LHCN-M2 (cell line): ENCODE measurements at places on chromosomes 6 and 20. TPM values are rescaled to one million over a fixed set of nuclear protein-coding genes. Genes with fewer than 3 reads are reported as not detected.

The ZKSCAN4 gene
- total RNA-seq = 4.1 and 4.4 TPM in 2 replicates

GRCh38 chr6:161583584-161583983 is 309.7 kb upstream of the AGPAT4 start:
- DNase-seq = no peak

DNA sequence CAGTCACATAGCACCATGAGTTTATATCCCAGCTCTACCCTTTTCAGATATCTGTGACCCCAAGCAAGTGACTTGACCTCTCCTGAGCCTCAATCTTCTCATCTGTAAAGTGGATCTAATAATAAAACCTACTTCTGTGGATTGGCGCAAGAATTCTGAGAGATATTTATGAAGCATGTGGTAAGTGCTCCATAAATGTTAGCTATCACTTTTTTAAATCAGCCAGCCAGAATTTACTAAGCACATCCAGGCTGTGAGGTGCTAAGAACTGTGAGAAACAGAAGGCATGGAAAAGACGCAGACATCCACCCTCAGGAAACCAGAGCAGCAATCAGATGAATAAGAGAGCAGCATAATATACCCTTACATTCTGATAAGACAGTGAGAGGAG is 862 bp downstream of the C20orf96 start:
- DNase-seq = no peak

DNA sequence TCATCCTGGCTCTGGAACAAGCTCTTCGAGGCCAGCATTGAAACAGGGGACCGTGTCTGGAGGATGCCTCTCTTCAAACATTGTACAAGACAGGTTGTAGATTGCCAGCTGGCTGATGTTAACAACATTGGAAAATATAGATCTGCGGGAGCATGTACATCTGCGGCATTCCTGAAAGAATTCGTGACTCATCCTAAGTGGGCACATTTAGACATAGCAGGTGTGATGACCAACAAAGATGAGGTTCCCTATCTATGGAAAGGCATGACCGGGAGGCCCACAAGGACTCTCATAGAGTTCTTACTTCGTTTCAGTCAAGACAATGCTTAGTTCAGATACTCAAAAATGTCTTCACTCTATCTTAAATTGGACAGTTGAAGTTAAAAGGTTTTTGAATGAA is 3.6 kb upstream of the CDKN1A start:
- DNase-seq = peak; percentile 70

The CLDN20 gene
- total RNA-seq = not detected in 2 replicates

- DNase-seq = peak; percentile 68
Observed at GRCh38 chr20:51554538-51555165, 12.1 kb upstream of the NFATC2 start.

DNA sequence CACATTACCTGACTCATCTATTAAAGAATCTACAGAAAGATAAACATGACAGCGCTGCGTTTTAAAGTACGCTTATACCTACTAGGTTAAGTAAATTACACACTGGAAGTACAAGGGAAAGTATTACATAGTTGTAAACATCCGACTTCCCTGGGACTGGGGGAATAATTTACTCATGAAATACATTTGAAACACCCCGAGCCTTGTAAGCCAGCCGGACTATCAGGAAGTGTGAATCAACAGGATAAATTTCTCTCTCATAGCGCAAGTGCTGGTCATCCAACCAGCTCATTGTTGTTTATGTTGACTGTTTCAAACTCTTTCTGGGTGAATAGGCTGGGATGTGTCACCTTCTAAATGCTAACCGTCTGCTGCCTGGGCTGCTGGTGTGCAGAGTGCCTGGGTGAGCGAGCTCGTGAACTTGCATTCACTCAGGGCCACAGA is 4.9 kb downstream of the BMP6 start:
- DNase-seq = peak; percentile 83

GRCh38 chr20:64146936-64147477 is 17.2 kb upstream of the MYT1 start:
- DNase-seq = no peak

DNA sequence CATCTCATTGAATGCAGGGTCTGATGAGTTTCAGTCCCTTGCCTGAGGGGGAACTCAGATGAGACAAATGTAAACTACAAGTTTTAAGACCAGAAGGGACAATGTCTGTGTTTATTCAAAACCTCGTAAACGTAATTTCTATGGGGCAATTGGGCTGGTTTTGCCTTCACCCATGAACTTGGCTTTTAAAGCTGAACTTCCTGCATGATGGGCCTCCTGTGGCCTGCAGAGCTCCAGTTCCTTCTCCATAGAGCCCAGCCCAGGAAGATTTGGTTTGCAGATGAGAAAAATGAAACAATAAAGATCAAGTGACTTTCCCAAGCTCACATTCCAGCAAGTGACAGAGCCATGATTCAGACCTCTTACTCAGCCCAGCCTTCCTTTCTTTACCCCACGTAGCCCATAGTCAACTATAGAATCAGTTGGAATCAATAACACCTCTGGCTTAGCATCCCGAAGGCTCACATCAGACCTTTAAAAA is 612.3 kb downstream of the UTRN start:
- peak; percentile 96 for DNase-seq

The BAK1 gene
- total RNA-seq = 18.5 and 19.3 TPM in 2 replicates

DNA sequence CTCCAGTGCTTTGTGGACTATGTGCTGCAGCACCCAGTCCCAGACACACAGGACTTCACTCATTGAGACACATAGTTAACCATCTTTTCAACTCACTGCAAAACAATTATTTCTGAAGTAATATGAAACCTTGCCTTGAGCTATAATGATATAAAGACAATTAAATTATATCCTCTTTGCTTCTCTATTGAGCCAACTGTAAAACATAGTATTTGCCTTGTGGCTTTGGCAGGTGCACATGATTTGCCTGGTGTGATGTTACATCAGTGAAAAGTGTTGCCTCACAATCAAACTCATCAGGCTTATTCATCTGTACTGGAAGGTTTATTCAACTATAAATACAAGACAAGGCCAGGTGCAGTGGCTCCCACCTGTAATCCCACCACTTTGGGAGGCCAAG is 80.6 kb downstream of the NCOA7 start:
- peak; percentile 20 for DNase-seq

DNA sequence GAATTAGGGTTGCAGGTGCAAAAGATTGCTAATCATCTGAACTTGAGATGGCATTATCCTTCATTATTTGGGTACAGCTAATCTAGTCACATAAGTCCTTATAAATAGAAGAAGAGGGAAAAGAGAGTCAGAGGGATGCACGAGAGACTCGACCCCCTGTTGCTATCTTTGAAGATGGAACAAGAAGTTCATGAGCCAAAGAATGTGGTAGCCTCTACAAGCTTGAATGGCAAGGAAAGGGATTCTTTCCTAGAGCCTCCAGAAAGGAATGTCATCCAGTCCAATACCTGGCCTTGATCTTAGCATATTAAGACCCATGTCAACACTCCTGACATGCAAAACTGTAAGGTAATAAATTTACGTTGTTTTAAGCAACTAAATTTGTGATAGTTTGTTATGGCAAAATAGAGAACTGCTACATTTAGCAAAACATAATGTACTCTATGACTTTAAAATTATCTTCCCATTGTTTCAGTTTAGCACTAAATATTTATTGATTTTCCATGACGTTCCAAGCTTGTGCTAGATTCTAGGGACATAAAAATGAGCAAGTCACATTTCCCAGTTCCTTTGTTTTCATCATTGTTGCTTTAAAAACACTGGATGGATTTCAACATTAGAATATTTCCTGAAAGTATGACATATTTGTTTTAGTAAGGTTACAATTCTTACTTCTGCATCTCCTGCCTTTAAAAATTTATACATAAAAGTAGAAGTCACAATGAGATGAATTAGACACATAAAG is 12.7 kb downstream of the MANEA start:
- DNase-seq = no peak

- peak; percentile 37 for DNase-seq
Observed at GRCh38 chr6:35218021-35218420, 4.3 kb downstream of the SCUBE3 start.

The TRIM31 gene
- not detected in 2 replicates for total RNA-seq

The MAPK13 gene
- total RNA-seq = 0.63 and 1.0 TPM in 2 replicates

The BMP2 gene
- 1.0 and 1.4 TPM in 2 replicates for total RNA-seq

GRCh38 chr20:52118016-52118623 is 73.5 kb downstream of the ZFP64 start:
- DNase-seq = no peak

The LY6G6F gene
- not detected in 2 replicates for total RNA-seq

DNA sequence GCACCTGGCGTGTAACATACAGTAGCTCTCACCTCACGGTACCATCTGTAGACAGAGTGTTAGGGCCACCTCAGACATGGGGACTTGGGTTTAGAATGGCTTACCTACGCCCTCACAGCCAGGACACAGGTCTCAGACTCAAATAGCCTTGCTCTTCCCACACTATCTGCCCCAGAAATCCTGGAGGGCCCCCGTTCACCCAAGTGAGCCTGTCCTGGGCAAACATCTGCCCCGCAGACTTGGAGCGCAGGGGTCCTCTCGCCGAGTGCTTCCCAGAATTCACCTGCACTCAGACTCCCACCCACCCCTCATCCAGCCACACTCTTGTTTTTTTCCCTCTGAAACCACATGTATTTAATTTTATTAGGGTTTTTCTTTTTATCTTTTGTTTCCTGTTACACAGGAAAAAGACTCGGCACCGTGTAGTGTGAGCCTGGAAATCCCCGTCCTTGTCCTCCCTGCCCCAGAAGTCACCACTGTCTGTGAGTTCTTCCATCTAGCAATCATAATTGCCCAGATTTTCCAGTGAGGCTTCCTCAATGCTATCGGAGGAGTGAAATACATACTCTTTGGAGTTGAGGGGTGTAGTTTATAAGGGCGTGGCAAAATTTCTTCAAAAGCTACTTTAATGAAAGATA is 17.1 kb upstream of the MAP1LC3A start:
- DNase-seq = no peak

GRCh38 chr6:29633534-29633905 is 537 bp upstream of the GABBR1 start:
- no peak for DNase-seq

DNA sequence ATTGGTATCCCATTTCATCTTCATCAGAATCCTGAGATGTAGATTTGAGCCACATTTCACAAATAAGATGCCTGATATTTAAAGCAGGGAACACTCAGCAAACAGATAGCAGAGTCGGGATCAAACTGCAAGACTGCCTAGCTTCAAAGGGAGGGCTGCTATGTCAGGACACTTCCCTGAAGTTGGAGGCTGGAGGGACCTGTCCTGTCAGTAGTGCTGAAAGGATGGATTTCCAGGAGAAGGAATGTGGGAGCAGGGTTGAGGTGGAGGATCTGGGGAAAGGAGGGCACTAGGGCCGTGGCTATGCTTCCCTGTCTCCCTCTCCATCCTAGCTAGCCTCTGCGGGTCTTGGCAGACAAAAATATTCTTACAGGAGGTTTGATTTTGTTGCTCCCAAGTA is 32.2 kb downstream of the COX4I2 start:
- DNase-seq = no peak

DNA sequence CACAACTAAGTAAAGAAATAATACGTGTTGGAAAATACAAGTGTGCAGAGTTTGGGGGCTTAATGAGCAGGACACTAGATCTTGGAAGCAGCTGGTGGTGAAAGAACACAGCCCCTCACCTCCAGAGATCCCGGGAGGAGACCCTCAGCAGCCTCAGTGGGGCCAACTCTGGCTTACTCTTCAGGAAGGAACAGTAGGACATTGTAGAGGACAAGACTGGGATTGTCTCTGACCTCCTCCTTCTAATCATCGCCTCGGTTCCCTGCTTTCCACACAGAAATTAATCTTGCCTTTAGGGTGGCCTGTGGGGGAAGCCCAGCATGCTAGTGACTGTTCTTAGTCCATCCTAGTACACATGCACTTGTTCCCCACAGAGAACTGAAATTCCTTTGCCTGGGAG is 130.7 kb downstream of the AKAP7 start:
- no peak for DNase-seq

The NRSN1 gene
- not detected in 2 replicates for total RNA-seq

The SLC35D3 gene
- total RNA-seq = not detected in 2 replicates

DNA sequence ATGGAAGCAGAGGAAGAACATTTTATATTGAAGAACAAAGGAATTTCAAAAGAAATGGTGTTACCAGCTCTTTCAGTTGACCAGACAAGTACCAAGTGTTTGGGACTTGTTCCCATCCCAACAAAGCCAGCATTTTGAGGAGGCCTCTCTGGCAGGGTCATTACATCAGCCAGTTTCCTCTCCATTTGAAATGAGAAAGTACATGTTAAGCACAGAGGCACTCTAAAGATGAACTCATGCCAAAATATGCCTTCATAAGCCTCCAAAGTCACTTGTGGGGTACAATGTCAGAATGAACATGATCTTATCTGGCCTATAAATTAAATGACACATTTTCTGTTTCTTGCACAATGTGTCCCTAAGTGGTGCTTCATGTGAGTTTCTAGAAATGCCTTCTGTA is 223.9 kb downstream of the PRL start:
- no peak for DNase-seq

GRCh38 chr6:40408786-40409542 is 178.2 kb downstream of the LRFN2 start:
- DNase-seq = no peak

GRCh38 chr6:11989386-11989785 is 22.7 kb upstream of the HIVEP1 start:
- DNase-seq = no peak

GRCh38 chr6:16657768-16658167 is 103.5 kb downstream of the ATXN1 start:
- DNase-seq = no peak

DNA sequence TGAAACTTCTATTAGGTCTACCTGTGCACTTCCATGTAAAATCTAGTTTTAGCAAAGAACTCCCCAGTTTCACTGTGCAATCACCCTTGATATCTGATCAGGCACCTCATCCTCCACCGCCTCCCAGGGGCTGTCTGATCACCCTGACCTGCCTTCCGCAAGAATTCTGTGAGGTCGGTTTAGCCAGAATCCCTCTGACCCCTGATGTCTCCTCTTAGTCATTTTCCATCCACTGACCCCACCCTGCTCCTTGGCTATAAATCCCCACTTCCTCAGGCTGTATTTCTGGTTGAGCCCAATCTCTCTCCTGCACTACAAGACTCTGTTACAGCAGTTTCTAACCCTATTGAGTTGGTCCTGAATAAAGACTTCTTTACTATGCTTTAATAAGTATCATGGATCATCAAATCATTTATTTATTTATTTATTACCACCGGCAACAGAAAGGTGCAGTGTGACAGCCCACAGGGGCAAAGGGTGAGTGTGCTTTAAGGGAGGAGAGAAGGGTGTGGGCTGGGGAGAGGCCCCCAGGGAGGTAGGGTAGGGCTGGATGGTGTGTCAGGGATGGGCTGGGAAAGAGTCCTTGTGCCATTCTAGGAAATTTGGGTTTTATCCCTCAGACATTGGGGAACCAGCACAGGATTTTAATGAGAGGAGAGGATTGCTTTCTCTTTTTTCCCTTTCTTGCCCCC is 11.2 kb upstream of the SERPINB6 start:
- DNase-seq = no peak

GRCh38 chr6:82013561-82014530 is 233.7 kb downstream of the IBTK start:
- peak; percentile 83 for DNase-seq

The DEFB116 gene
- total RNA-seq = not detected in 2 replicates

DNA sequence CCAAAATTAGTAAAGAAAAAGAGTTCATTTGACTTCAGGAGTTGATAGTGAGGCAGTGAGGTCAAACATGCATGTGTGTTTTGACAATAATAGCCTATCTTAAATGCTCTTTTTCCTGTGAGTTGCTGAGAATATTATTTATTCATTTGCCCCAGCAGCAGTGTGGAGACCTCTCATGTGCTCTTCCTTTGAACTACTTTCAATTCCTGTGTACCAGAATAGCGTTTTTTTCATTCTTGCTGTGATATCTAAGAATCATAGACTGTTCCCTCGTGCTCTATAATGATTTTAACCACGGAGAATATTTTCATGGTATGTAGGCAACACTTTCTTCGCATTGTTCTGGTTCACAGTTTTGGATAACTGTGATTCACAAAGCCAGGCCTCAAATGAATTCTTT is 5.2 kb downstream of the CDYL start:
- no peak for DNase-seq
